ENCODE measurements at places on chromosomes 5 and 9.
A peak's percentile ranks its signal among the peaks of the same experiment; 100 is the strongest.

DNA sequence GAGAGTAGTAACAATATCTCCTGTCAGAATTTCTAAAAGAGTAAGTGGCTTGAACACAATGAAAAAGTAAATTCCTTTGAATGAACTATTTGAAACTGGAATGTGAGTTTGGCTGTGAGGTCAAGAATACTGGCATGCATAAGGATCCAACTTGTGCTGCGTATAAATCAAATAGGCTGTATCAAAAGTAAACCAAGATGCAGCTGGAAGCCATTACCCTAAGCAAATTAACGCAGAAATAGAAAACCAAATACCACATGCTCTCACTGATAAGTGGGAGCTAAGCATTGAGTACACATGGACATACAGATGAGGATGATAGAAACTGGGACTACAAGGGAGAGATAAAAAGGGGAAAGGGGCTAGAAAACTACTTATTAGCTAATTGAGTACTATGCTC, 24.0 kb upstream of the SRFBP1 start:
- no peak for DNase-seq

- no peak for DNase-seq
These were observed 26.1 kb downstream of the ADAMTS2 start for GRCh38 chr5:179319123-179319522.

DNA sequence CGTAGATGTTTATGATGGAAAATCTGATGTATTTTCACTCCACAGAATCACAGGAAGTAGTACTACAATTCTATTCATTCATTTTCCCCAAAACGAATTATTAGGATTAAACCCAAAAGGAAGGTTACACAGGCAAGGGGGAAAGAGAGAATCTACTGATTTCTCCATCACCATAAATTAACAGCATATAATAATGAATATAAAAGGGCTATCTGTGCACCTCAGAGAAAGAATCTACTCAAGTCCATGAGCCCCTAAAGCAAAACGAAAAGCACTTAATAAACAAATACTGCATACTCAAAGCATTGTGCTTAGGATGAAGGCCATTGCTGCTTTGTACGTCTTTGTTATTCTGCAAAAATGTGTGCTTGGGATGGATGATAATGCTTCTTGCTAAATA, 740.5 kb upstream of the SEMA6A start:
- no peak for DNase-seq

- no peak for DNase-seq
These were observed at the start of gene CA9 for GRCh38 chr9:35673132-35674024. Gene CA9 (plus strand): TSS chr9:35673928. CDS start chr9:35673960, 32 bp downstream.

DNA sequence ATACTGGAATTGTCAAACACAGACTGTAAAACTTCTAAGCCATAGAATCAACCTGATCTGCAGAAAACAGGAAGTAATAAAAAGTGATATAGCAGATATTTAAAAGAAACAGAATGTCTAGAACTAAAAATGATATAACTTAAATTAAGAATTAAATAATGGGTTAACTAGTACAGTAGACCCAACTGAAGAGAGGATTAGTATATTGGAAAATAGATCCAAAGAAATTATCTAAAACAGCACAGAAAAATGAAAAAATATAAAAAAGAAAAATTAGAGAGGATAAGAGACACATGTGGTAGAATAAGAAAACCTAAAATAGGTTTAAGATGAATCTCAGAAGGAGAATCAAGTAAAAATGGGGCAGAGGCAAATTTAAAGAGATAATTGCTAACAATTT, 219.9 kb downstream of the SEMA6A start:
- no peak for DNase-seq

DNA sequence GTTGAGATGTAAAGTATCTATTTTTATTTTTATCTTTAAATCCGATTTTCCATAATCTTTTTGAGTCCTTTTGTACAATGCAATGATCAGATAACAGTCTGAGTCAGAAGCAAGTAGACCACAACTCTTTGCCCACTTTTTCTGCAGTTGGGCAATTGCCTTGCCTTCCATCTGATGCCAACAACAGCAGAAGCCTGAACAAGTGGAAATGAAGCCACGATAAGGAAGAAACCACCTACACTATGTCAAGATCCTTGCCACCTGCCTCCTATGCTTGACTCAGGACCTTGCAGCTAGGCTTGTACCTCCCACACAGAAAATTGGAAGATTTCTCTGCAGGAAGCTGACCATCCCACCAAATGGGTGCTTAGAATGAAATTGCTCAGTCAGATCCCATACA, 78.6 kb downstream of the ANXA1 start:
- DNase-seq: no peak

- DNase-seq: no peak
These were observed 48.1 kb downstream of the G3BP1 start for GRCh38 chr5:151819830-151820229.

GRCh38 chr9:2466703-2467102, 154.9 kb upstream of the VLDLR start:
- DNase-seq: no peak

DNA sequence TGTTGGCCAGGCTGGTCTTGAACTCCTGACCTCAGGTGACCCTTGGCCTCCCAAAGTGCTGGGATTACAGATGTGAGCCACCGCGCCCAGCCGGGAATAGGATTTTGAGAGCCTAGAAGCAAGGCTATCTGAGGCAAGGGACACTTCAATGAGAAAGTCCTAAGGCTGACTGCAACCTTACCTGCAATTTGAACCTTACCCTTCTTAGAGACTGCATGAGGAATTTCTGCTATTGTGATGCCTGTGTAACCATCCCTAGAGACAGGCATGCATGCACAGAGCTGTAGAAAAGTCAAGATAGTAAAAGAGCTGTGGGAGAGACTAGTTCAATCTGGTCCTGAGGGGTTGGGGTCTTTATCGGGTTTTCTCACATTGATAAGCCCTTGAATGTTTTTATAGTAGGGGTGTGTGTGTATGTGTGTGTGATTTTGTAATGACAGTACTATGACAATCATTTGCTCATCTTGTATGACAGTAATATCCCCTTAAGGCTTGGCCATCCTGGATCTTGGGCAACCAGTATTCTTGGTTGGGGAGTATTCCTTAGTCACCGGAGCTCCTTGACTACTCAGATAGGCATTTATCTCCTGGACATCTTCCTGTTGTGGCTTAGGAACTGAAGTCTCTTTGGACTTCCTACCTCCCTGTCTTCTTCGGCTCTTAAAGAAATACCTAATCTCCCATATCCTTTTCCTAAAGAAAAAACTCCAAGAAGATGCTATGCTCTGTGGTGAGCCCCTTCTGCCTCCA, 11.2 kb downstream of the DNAJB5 start:
- DNase-seq: no peak

GRCh38 chr9:11551106-11551505, 938.3 kb upstream of the PTPRD start:
- DNase-seq: no peak

- DNase-seq: no peak
These were observed 236.1 kb downstream of the CETN3 start for GRCh38 chr5:90173299-90174030.

- no peak for DNase-seq
These were observed 66.2 kb downstream of the MVB12B start for GRCh38 chr9:126392662-126393371.

DNA sequence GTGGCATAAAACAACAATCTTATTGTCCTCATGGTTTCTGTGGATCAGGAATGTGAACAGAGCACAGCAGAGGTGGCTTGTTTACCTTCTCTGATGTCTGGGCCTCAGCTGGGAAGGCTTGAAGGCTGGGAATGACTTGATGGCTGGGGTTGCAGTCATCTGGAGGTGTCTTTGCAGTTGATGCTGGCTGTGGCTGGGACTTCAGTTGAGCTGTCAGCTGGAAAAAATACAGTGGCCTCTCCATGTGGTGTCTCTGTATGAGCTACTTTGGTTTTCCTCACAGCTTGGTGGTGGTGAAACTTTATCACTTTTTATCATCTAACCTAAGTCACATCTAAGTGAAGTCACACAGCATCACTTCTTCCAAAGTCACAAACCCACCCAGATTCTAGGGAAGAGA, 24.7 kb upstream of the STX17 start:
- no peak for DNase-seq

DNA sequence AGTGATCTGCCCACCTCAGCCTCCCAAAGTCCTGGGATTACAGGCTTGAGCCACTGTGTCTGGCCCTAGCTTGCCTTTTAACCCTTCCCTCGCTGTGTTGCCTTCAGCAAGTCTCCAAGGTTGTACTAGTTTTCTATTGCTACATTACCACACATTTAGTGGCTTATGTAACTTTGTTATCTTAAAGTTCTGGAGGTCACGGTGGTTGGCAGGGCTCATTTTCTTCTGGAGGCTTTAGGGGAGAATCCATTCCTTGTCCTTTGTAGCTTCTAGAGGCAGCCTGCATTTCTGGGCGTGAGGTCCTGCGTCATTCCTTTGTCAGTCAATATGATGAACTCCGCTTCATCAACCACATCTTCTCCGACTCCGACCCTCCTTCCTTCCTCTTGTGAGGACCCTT, 2.9 kb upstream of the PRRC2B start:
- DNase-seq: no peak

GRCh38 chr5:66595756-66596635, at the start of gene MAST4:
Gene MAST4 (plus strand): TSS chr5:66596393. CDS start chr5:66596656, 263 bp downstream.
- peak; percentile 36 for DNase-seq

- no peak for DNase-seq
These were observed 185.8 kb downstream of the PCSK1 start for GRCh38 chr5:96247097-96247701.

GRCh38 chr9:136837146-136837855, 5.0 kb upstream of the AJM1 start:
- no peak for DNase-seq

- DNase-seq: no peak
These were observed 601.5 kb downstream of the IRX1 start for GRCh38 chr5:4197151-4197550.

DNA sequence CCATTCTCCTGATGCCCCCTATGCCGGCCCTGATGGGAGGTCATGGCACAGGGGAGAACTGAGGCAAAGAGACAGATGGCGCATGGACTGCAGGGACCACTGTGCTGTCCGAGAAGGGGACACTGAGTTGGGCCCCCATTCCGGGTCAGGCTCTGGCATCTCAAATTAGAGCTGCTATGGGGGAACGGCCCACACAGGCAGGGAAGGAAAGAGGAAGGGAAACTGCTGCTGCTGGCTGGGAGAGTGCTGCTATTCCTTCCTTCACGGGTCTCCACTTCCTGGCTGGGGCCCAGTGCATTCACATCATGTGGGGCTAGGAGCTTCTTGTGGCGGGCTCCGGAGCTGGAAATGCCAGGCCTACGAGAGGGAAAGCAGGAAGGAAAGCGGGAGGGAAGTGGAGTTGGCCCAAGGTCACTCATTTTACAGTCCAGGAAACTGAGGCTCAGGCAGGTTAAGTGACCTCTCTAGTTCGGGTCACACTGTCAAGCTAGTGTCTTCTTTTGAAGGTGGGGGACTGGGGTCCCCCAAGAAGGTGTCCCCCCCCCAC, 1.3 kb upstream of the CARD19 start:
- no peak for DNase-seq

- no peak for DNase-seq
These were observed 574.1 kb downstream of the PSAT1 start for GRCh38 chr9:78871086-78871451.

DNA sequence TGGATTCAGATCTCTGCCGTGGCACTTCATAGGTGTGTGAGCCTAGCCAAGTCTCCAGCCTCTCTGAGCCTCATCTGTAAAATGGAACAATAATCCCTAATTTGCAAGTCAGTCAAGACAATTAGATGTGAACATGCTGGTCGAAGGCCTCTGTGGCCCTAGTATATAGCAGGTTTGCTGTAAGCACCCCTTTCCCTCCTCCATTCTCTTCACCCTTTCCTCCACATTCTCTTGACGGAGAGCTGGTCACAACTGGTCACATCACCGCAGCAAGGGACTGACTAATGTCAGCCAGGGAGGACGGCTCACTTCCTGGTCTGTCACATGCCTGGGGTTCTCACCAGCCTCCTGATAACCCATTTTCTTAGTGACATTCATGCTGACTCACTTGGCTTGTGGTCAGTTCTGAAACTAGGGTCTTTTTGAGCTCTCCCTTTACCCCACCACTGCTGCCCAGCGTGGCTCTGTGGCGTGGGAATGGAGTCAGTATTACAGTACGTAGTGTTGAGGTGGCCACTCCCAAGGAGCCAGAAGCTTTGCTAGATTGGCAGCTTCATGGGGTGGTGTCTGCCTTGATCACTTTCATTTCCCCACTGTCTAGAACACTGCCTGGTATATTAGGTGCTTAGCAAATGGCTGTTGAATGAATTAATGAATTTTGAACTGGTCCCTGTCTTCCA, 47.8 kb downstream of the ERGIC1 start:
- peak; percentile 30 for DNase-seq

GRCh38 chr5:29054694-29055093, 2016.3 kb upstream of the CDH9 start:
- no peak for DNase-seq

DNA sequence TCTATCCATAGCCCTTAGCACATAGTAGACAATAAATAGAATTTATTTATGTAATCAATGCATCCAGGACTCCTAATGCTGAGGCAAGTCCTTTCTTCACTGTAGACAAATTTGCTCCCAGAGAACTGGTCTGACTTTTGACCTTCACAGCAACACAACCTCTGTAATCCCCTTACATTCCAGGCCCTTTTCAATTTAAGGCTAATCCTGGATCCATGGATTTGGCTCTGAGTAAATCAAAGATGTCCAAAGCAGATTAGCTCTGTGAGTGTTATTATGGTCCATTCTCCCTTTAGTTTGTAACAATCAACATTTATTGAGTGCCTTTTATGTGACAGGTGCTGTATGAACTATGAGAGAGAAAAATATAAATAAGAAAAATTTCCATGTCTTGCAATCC, 27.4 kb upstream of the TMC1 start:
- DNase-seq: no peak

- no peak for DNase-seq
These were observed 3.3 kb upstream of the PRDM6 start for GRCh38 chr5:123085638-123086286.
